ENCODE measurements at places on chromosomes 4 and X.

DNA sequence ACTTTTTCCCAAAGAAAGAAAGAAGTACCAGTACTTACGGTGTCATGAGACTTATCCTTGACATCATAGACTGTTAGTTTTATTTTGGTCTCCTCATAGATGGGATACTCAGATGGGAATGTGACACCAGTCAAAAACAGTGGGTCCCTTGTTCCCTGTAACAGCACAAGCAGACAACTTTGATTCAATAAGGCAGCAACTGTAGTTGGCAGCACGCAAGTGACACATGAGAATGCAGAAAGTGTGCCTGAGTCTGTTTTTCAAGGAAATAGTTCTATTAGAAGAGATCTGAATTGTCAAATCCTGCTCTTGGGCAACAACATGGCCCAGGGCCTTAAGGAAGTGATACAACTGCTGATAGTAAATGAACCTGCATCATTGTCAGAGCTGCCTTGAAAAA is 443.2 kb downstream of the INPP4B start:
- DNase-seq, result no peak

DNA sequence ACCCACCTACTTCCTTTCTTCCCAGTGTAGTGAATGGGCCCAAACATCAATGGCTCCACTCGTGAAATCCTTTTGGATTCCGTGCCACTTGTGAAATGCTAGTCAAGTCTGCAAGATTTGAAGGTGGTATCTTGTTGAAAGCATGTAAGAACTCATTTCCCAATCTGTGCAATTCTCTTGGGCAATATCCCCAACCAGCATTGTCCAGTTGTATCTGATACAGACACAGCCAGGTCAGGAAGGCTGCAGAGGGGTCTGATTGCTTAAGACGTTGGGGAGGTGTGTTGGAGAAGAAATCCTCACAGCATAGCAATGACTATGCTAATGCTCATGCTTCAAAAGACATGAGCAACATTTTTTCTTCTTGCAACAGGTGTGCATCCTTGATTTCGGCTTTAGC is 164.8 kb downstream of the VEGFC start:
- no peak for DNase-seq

DNA sequence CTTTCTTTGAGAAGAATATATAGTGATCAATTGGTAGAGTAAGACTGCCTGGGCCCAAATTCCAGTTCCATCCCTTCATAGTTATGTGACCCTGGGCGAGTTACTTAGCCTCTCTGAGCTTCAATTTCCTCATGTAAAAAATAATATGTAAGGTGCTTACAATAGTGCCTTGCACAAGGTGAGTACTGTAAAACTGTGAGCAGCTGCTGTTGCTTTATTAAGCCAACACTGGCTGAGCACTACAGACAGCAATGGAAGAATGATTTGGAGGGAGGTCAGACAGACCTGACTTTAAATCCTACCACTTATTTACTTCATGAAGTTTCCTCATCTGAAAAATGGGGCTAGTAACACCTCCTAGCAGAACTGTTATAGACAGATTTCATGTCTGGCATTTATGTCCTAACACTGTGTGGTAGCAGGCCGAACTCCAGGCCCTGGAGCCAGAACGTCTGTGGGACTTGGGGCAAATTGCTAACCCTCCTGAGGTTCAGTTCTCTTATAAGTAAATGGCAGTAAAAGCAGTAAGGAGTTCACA is 53.8 kb downstream of the RNF150 start:
- DNase-seq, result no peak

DNA sequence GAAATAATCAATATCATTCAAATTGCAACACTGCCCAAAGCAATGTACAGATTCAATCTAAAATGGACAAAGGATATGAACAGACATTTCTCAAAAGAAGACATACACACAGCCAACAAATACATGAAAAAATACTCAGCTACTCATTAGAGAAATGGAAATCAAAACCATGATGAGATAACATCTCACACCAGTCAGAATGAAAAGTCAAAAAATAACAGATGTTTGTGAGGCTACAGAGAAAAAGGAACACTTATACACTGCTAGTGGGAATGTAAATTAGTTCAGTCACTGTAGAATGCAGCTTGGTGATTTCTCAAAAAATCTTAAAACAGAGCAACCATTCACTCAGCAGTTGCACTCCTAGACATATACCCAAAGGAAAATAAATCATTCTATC is 205.2 kb downstream of the DKK2 start:
- DNase-seq, result no peak

GRCh38 chr4:78313754-78314120 is 237.8 kb upstream of the ANXA3 start:
- DNase-seq, result no peak

DNA sequence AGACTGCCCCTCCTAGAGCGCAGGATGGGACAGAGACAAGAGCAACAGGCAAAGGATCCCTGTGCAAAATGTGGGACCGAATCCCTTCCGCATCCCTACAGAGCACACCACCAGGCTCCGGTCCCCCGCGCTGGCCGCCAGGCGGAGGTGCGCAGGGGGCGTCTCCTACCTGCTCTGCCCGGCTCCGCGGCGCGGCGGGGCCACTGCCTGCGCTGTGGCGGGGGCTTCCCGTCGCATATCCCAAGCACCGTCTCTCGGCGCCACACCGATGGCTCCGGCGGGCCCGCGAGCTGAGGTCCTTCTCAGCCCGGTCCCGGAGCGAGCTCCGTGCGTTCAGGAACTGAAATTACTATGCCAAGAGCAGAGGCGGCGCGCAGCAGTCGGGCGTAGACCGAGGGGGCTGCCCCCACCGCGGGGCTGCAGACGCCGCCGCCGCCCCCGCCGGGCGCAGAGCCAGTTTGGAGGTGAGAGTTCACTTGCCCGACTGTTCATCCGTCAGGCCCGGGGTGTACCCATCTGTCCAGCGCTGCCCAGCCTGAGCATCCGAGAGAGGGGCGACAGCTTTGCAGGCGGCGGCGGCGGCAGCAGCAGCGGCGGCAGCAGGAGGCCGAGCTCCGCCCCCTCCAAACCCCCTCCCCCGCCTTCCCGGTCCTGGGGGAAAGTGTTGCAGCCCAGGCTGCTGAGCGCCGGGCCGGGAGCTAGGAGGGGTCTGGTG is at the start of gene GPRIN3:
GPRIN3 (minus strand) TSS at position 355 of the 715 bp plus-strand sequence. CDS start 57,690 bp downstream, outside the sequence.
- peak; percentile 72 for DNase-seq

DNA sequence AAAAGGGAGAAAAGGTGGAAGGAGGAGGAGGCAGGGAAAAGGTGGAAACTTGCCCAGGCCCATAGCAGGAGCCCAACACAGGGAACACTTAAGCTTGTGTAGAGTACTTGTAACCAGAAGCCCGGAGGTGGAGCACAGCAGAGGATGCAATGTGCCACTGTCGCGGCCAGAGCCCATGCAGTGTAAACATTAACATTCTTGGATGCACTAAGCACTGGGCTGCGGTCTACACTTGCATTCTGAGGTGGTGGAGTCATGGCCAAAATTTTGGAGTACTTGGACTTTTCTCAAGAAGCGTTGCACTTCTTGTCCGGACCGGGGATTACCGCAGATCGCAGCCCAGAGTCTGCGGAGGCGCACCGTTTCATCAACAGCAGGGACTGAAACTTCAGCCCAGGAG is 4.5 kb upstream of the RHOXF1 start:
- no peak for DNase-seq

GRCh38 chr4:172980219-172980618 is 188.4 kb upstream of the GALNT7 start:
- DNase-seq, result no peak

- DNase-seq, result no peak
Measured at GRCh38 chr4:36582198-36582597, 300.8 kb downstream of the DTHD1 start.

DNA sequence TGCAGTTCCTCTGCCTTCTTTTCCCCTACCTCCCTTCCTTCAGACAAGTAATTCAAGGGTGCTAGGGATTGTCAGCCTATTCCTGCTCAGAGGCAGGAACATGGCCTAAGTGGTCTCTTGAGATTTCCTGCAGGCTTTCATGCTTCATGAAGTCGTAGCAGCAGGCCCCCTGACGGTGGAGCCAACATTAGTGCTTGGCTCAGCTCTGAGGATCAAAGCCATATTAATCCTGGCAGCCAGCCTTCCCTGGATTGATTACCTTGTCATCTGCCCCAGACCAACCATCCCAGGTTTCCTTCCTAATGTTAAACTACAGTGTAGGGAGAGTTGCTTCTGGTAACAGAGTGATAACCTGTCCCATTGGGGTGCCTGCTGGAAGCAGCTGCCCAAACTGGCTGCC is 84.1 kb downstream of the SLC16A2 start:
- DNase-seq, result no peak

DNA sequence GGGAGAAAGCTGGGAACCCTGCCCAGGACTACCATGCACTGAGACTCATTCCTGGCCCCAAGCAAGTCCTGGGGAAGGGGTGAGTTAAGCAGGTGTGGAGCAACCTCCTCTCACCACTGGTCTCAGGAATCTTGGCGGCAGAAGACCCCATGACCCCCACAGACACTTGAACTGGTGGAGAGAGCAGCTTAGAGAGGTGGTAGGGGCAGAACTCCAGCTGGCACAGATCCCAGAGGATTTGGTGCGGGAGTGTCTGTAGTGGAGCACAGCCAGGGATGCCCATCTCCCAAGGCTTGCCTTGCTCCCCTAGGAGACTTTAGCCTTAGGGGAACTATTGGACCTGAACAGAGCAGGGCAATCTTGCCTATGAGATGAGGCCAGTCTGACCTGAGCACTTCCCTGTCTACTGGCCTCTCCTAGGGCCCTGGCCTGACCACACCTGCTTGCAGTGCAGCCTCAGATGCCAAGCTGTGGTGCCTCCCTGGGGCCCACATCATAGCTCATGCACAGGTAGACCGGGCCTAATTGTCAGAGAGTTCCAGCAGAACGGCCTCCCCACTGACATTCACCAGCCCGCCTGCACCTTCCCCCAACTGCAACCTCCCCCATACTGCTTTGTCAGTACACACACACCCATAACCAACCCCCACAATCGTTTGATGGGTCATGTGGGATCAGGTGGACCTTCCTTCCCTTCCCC is 78.0 kb downstream of the NAA11 start:
- no peak for DNase-seq

DNA sequence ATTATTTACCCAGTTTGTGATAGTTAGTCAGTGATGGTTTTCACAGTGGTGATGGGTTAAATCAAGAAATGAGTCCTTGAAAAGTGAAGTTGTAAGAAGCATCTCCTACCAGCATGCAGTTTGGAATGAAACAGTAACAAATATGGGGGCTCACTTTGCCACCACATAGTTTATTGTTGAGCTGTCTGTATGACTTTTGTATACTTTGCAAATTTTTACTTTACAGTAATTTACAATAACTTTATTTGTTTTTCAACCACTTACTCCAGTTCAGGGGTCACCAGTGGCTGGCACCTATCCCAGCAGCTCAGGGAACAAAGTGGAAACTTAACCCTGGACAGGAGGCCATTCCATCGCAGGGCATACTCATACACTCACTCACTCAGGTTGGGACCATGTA is 64.5 kb upstream of the ANKRD50 start:
- no peak for DNase-seq
